ENCODE measurements at places on chromosomes 11 and 22. TPM values are rescaled to one million over a fixed set of nuclear protein-coding genes. Genes with fewer than 3 reads are reported as not detected.

Gene DDI1
- not detected for total RNA-seq

Gene SMC1B
- not detected for total RNA-seq

Gene BIK
- total RNA-seq, result 1.6 TPM

Gene FGF4
- not detected for total RNA-seq

Gene SELENOM
- total RNA-seq, result 15.4 TPM

Gene TMA7B
- total RNA-seq, result not detected

Gene TBX1
- 38.6 TPM for total RNA-seq

Gene NAALADL1
- total RNA-seq, result 12.8 TPM

Gene FGF3
- total RNA-seq, result not detected

Gene NEU3
- total RNA-seq, result 5.4 TPM

Gene KRTAP5-1
- not detected for total RNA-seq

Gene SCUBE2
- total RNA-seq, result 1.4 TPM

Gene HPX
- total RNA-seq, result not detected

Gene SHANK2
- total RNA-seq, result 0.09 TPM

Gene OR56A1
- total RNA-seq, result not detected

Gene TRIM48
- total RNA-seq, result not detected

Gene HMOX1
- 40.1 TPM for total RNA-seq

Gene TEF
- 7.0 TPM for total RNA-seq

Gene POTEH
- not detected for total RNA-seq

Gene IFITM10
- 0.52 TPM for total RNA-seq

Gene SCO2
- 2.0 TPM for total RNA-seq

Gene GPR83
- total RNA-seq, result not detected

Gene CDC42BPG
- total RNA-seq, result 0.34 TPM

Gene PAMR1
- 1.4 TPM for total RNA-seq

Gene CARD10
- total RNA-seq, result 70.0 TPM

Gene OR52N4
- not detected for total RNA-seq

Gene OR8D4
- total RNA-seq, result not detected

Gene SIK3
- 10.4 TPM for total RNA-seq

Gene VSIG10L2
- 0.09 TPM for total RNA-seq

Gene IFITM2
- 29.4 TPM for total RNA-seq

Gene SYCE3
- not detected for total RNA-seq

Gene ZNF280B
- 0.54 TPM for total RNA-seq

Gene OR51I1
- not detected for total RNA-seq

Gene F2
- not detected for total RNA-seq

Gene MUC5AC
- total RNA-seq, result not detected

Gene DEUP1
- total RNA-seq, result not detected

Gene ANO9
- total RNA-seq, result 0.76 TPM

Gene ST14
- not detected for total RNA-seq

Gene C11orf16
- not detected for total RNA-seq

Gene CCDC117
- total RNA-seq, result 16.8 TPM

Gene SLC25A45
- total RNA-seq, result 1.3 TPM

Gene ISX
- not detected for total RNA-seq

Gene TUB
- 0.11 TPM for total RNA-seq

Gene B3GAT1
- total RNA-seq, result not detected

Gene TEX12
- total RNA-seq, result not detected

Gene NLRX1
- 11.1 TPM for total RNA-seq

Gene CAPN5
- 2.0 TPM for total RNA-seq

Gene ABCG4
- total RNA-seq, result under 0.01 TPM

Gene CNGA4
- total RNA-seq, result not detected

Gene TRPC6
- total RNA-seq, result 44.4 TPM

Gene BTBD18
- total RNA-seq, result not detected

Gene CST6
- total RNA-seq, result 0.11 TPM

Gene TREH
- total RNA-seq, result not detected

Gene C1QTNF5
- 80.2 TPM for total RNA-seq
